ENCODE measurements at places on chromosomes 5 and 9. TPM values are rescaled to one million over a fixed set of nuclear protein-coding genes. Genes with fewer than 3 reads are reported as not detected.

DNA sequence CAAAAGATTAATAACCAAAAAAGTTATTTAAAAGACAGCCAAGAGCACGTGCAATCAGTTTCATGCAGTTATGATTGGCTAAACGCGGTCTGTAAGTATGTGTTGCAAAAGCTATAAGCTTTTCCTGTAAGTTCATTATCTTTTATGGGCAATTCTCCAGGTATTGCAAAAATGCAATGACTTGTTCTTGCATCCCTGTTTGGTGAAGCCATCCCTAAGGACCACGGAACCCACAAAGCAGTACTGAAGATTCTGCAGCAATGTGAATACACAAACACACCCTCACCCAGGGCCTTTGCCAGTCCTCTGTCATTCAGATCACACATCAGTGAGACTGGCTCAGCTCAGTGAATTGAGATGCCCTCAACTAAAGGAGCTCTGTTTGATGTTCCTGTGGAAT is 11.4 kb downstream of the GCNT4 start:
- no peak for DNase-seq
- H3K4me3 ChIP-seq: no peak overlapping the region
- no peaks in the 10 kb centered on the region for H3K27me3 ChIP-seq
- no peak overlapping the region for H3K27ac ChIP-seq

GRCh38 chr9:3980212-3980611 is 319.7 kb downstream of the GLIS3 start:
- no peak overlapping the region for H3K4me3 ChIP-seq
- peaks cover 4% of the 10 kb centered on the region for H3K4me1 ChIP-seq
- H3K27me3 ChIP-seq: no peaks in the 10 kb centered on the region
- no peak overlapping the region for H3K27ac ChIP-seq

DNA sequence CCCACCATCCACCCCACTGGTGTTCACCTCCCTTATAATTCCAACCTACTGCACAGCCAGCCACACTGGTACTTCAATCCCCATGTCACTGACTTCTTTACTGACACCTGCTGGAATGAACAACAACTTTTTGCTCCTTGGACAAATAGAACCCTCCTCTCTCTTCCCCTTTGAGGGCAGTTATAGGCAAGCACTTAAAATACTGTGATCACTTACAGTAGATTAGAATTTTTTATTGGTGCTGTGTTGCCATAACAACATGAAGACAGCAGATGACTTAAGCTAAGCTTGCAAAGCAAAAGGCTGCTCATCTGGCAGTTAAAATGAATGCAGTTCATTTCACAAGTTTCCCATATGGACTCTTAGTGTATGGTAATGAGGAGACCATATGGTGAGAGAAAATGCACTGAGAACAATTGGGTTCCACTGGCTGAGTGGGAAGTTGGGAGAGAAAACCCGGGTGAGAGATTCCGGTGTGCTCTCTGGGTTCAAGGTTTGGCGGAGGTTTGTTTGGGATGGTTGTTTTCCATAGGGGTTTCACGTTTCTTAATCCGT is 374.3 kb downstream of the EBF1 start:
- no peak overlapping the region for H3K27ac ChIP-seq
- DNase-seq: no peak
- H3K36me3 ChIP-seq: no peaks in the 10 kb centered on the region
- no peaks in the 10 kb centered on the region for H3K27me3 ChIP-seq
- H3K4me1 ChIP-seq: no peaks in the 10 kb centered on the region

DNA sequence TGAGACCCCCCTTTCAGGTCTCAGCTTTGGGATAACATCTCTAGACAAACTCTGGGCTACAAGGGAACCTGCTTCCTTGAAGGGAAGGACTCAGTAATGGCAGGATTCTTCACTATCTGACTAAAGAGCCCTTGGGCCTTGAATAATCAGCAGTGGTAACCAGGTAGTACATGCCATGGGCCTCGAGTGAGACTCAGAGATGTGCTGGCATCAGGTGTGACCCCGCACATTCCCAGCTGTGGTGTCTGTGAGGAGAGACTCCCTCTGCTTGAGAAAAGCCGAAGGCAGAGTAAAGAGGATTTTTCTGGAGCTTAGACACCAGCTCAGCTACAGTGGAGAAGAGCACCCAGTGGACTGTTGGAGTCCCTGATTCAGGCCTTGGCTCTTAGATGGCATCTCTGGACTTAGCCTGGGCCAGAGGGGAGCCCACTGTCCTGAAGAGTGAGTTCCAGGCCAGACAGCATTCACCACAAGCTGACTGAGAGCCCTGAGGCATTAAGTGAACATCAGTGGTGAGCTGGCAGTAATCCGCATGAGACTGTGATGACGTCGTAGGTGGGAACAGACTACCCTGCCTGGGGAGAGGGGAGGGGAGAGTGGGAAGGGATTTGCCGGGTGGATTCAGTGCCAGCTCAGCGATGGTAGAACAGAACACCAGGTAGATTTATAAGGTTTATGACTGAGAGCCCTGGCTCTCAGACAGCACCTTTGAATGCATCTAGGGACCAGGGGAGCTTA is 5.3 kb upstream of the ZNF782 start:
- no peaks in the 10 kb centered on the region for H3K36me3 ChIP-seq
- no peak overlapping the region for H3K27ac ChIP-seq
- no peak for DNase-seq
- no peaks in the 10 kb centered on the region for H3K27me3 ChIP-seq
- H3K4me1 ChIP-seq: peaks cover 8% of the 10 kb centered on the region

- H3K36me3 ChIP-seq: no peaks in the 10 kb centered on the region
- no peaks in the 10 kb centered on the region for H3K27me3 ChIP-seq
- no peak overlapping the region for H3K27ac ChIP-seq
- no peaks in the 10 kb centered on the region for H3K4me1 ChIP-seq
- no peak for DNase-seq
Observed at GRCh38 chr9:86563350-86563749, 209.1 kb upstream of the TUT7 start.

DNA sequence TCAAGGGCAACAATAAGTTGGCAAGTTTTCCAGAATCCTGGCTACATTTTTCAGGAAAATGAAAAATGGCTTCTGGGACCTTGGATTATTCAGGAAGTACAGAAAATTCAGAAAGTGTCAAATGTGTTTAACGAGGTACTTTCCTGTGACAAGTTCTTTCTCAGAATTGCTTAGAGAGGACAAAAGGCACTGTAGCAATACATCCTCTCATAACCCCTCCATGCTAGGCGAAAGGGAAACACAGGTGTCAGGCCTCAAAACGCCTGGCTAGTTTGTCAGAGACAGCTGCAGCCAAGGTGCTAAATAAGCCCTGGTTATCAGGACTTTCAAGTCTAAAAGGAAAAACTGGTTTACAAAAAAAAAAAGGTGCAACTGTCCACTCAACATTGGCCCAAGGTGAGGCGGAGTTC is 115.2 kb downstream of the GNAQ start:
- no peaks in the 10 kb centered on the region for H3K27me3 ChIP-seq
- H3K4me1 ChIP-seq: peaks cover 2% of the 10 kb centered on the region
- H3K36me3 ChIP-seq: no peaks in the 10 kb centered on the region
- no peak for DNase-seq
- no peak overlapping the region for H3K27ac ChIP-seq

DNA sequence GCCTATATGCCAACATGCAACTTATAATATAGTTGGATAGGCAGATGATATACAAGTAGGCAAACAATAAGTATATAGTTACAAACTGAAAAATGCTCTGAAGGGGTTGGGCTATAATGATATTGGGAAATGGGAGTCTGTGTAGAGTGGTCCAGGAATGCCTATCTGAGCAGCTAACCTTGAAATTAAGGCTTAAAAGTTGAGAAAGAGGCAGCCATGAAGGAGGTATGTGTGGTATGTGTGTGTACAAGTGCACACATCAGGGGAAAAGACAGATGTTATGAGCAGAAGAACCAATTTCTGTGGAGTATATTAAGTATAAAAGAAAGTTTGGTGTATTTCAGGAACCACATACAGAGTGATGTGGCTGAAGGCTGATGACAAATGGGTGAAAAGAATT is 154.9 kb upstream of the PAPPA start:
- no peaks in the 10 kb centered on the region for H3K36me3 ChIP-seq
- no peak for DNase-seq
- H3K4me3 ChIP-seq: no peak overlapping the region
- no peaks in the 10 kb centered on the region for H3K27me3 ChIP-seq
- H3K27ac ChIP-seq: no peak overlapping the region

DNA sequence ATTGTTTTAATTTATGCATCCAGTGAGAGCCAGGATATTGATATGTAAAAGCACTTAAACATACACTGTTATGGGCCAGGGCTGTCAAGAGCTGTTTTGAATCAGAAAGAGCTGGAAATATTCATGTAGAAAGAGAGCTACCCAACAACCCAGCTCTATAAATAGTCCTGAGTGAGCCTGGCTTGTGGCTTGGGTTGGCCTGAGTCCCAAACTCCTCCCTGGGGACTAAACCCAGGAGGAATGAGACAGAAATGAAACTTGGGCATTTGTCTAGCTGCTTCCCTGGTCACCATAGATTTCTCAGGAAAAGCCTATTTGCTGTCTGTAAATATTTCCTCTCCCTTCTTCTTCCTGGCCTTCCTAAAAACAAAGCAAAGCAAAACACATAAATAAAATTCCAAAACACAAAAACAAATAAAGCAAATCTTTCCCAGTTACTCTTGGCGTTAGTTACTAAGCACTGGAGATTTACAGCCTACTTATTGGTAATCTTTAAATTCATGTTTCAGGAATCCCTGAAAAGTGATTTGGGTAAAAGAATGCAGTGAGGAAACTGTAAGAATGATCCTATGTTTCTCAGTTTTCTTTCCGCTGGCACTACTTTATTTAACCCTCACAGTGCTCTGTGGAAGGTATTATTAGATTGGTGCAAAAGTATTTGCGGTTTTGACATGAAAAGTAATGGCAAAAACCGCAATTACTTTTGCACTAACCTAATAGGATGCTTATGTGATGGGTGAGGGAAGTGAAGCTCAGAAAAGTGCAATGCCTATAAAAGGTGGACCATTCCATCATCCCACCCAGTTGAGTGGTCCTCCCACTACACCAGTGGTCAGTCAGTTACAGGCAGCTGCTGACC is 111.8 kb downstream of the CARTPT start:
- no peak overlapping the region for H3K27ac ChIP-seq
- H3K4me1 ChIP-seq: no peaks in the 10 kb centered on the region
- H3K36me3 ChIP-seq: no peaks in the 10 kb centered on the region
- no peak for DNase-seq
- no peaks in the 10 kb centered on the region for H3K27me3 ChIP-seq
- no peak overlapping the region for H3K4me3 ChIP-seq

DNA sequence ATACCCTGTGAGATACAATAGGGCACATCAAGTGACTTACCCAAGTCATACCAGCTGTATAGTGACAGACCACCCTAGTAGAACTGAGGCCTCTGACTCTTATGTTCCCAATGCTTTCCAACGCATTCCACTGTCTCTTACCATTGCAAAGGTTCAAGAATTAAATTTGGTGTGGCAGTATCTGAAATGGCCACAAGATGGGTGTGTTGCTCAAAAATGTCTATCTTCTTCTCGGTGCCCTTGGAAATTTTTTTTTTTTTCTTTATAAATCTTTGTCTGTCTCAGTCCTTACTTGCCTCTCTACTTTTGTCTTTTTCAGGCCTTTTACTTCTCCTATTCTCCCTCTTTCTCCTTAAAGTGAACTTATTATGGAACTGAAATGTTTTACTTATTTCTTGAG is 48.4 kb downstream of the GPR21 start:
- H3K4me1 ChIP-seq: peaks cover 5% of the 10 kb centered on the region
- H3K27ac ChIP-seq: no peak overlapping the region
- no peak for DNase-seq
- no peak overlapping the region for H3K4me3 ChIP-seq

Gene C1QTNF3
- 1.0 TPM for total RNA-seq

Gene EPB41L4A
- 4.6 TPM for total RNA-seq

Gene CATSPER3
- not detected for total RNA-seq

Gene ANKRD20A1
- not detected for total RNA-seq

Gene SOX30
- total RNA-seq: not detected
